Activated CD4-positive, alpha-beta memory T cell treated with anti-CD3 and anti-CD28 coated beads for 36 hours (primary cell): ENCODE measurements at places on chromosomes 5 and 9.

DNA sequence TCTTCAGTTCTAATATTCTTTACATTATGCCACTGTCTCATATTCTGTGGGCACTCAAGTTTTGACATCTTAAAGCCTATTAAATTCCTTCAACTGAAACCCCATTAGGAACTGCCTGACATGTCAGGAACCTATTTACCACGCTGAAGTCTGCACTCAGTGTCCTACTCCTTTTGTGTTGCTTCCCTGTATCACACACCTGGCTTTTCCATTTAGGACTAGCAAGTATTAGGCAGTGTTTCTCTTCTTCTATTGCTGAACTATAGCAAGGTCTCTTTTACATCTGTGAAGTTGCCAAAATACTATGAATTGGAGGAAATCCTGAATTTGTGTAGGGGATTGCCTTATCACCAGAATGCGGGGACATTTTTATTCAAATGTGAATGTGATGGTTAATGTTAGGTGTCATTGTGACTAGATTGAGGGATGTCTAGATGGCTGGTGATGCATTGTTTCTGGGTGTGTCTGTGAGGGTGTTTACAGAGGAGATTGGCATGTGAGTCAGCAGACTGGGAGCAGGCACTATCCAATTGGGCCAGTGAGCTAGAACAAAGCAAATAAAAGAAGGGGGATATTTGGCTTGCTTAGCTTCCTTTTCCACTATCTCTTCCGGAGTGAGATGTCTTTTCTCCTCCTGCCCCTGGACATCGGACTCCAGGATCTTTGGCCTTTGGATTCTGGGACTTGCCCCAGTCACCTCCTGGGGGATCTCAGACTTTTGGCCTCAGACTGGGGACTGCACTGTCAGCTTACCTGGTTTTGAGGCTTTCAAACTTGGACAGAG is 21.2 kb upstream of the VCAN start:
- DNase-seq: no peak

DNA sequence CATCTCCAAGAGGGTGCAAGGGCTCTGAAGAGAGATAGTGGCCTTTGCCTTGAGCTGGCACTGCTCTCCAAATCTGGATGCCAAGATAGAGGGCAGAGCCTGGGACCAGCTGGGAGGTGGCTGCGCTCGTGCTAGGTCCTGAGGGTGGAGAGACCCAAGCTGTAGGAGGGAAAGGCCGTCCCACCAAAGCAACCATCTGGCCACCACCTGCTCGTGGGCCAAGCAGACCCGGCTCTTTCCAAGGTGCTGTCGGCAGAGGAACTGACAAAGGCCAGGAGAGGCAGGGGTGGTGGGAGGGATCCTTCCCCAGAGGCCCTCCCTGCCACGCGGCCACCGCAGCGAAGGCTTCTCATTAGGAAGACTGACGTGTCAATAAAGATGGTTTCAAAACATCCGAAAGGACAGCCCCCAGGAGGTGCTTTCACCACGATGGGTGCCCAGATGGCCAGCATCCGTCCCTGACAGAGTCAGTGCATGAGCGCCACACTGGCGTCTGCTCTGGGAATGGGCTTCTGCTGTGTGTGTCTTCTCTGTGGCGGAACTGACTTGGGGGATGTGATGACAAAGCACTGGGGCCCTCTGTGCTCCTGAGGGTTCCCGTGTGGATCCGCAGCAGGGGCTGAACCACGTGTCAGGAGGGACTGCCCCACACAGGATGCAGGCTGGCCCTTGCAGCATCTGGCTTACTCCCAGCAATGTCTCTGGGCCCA is 213.5 kb downstream of the FANCC start:
- no peak for DNase-seq

DNA sequence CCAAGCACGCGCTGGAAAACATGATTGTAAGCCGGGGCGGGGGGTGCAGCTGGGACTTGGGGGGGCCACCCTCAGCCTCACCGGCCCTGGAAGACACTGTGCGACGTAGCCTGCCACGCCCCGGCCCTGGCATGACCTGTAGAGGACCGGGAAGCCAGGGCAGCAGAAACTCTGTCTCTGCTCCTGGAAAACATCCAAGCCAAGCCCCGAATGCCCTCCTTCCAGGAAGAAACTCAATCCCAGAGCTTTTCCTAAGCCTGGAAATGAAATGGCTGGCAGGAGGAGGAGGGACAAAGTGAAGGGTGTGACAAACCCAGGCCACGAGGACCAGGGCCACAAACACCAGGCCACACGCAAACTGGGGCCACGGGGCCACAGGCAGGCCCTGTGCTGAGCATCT is 55.4 kb downstream of the KCNT1 start:
- no peak for DNase-seq

DNA sequence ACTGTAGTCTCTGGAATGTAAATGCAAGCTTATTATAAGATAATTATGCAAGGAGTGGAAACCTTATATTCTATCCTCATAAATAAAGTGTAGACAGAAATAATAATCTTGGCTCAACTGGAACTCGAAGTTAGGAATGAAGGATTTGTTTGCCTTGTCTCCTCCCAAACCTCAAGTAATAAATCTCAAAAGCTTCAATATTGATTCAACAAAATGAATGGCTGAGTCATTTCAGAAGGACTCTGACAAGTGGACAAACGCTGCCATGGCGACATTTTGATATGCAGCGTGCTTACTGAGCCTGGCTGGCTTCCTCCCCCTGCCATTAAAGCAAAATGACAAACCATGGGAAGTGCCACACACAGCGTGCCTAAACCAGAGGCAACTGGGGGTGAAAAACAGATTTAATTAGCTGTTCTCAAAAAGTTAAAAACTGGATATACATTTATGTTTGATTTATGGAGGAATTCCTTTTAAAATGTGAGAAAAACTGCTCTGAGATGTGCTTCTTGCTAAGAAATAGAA is 10.5 kb upstream of the ADGRV1 start:
- DNase-seq: no peak

- no peak for DNase-seq
These were observed 144.0 kb downstream of the TMC1 start for GRCh38 chr9:72665421-72665820.

GRCh38 chr5:132385326-132386105 is 16.0 kb downstream of the SLC22A5 start:
- peak; percentile 76 for DNase-seq

DNA sequence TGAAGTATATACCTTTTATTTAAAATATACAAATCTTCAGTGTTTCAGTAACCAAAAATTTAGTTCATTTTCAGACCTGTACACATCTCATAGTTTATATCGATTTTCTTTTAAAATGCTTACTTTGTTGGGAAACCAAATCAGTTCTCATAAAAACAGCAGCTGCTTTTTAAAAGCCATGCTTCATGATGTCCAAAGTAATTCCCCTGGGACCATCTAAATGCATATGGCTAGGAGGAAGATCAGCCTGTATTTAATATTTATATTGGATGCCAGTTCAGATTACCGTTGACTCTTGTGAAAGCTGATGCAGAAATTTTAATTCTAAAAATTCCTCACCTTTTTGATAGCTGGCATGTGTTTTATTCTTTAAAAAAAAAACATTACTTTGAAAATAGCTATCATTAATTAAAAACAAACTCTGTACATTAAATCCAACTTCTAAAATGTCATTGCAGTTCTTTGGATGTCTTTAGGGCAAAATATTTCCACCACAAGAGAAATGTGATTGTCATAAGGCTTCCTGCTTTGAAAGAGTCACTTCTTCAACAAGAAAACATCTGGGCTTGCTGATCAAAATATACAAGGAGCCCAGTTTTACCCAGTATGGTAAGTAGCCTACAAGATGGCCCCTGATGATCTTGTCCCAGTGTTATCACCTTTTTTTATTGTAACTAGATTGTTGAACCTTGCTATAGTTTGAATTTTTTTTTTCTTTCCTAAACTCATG is 1242.9 kb upstream of the CDH6 start:
- DNase-seq: no peak

GRCh38 chr5:10400411-10400810 is 41.3 kb upstream of the ROPN1L start:
- no peak for DNase-seq

DNA sequence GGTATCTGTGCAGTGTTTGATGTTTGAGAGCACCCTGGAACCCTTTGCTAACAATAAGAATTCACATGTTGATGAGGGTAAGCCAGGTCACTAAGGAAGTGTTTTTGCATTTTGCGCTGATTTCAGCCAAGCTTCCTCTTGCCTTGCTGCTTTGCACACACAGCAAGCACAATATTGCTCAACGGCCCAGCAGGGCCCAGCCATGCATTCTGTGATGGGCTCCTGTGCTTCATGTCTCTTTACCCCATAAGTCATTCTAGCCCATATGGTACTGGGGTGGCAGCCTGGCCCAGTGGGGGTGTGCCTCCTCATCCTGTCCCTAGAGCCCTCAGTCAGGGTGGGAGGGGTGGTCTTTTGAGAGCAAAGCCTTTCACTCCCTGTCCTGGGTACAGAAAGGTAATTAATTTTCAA is 481.3 kb downstream of the GADD45G start:
- DNase-seq: no peak

GRCh38 chr9:124478354-124478753 is 28.1 kb downstream of the ADGRD2 start:
- DNase-seq: no peak

DNA sequence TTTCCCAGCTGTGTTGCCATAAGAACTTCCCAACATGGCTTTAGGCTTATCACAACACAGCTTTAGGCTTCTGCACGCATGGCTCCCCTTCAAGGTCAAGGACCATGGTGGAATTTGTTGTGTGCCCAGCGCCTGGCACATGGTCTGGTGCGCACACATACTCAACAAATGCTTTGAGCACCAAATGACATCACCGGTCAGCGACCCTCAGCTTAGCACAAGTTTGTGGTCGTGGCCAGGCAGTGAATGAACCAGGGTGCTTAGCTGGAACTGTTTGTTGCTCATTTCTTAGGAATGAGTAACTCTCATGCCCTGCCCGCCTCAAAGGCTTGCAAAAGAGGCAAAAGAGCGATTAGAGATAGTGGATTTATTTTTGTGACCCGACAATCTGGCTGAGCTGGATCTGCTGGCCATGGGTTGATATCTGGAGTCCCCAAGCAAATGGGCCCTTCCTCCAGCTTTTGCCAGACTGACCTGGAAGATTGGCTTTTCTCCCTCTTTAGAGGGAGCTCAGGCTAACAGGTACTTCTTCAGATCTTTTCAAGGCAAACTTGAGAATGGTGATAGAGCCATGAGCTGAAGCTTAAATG is 58.9 kb downstream of the DAP start:
- no peak for DNase-seq

GRCh38 chr9:3455717-3456116 is 70.1 kb downstream of the RFX3 start:
- no peak for DNase-seq

DNA sequence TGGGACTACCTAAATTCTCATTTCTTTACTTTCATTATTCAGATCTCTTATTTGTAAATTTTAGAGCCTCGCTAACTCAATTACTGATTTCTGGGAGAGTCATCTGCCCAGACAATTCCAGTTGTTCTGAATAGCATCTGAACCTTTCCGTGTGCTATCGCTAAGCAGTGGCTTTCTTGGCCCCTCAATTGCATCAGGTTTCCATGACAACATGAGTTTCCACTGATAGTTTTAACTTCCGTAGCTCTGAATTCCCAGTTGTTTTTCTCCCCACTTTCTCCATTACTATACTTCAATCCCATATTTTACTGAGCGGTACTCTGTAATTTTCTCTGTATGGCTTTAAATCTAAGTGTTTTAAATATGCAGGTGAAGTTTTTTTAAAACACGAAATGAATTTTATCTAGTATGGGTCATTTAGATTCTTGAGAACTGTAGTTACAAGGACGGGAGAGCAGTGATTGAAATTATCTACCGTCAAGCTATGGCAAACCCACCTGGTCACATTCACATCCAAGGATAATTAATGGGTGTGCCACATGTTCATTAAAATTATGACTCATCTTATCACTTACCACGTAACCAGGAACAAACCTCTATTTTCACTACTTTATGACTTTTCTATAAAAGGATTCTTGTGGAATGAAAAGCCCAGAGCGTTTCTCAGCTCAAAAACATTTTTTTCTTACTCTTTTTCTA is 223.5 kb upstream of the PCSK5 start:
- no peak for DNase-seq

DNA sequence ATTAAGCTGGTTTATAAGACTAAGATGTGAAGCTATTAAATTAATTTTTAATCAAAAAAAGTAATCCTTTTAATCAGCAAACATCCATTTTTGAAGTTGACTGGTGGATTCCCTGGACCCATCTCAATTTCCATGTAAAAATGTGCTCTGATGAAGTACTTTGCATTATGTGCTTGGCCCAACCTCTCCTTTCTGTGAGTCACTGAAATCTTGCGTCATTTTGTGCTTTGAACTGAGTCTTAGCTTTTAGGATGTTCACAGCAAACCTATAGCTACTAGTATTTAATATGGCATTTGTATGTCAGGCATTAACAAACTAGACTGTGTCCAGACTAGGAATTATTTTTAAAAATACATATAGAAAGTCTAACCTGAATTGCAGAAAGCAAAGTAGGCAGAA is 55.0 kb upstream of the CDH12 start:
- no peak for DNase-seq

GRCh38 chr9:108897324-108898096 is 35.4 kb downstream of the ACTL7A start:
- DNase-seq: no peak

- DNase-seq: no peak
These were observed 843.7 kb downstream of the EFNA5 start for GRCh38 chr5:106827061-106827460.
